ENCODE measurements at places on chromosomes 2 and 18.

- DNase-seq: no peak
These were observed 37.3 kb downstream of the RNU4ATAC start for GRCh38 chr2:121567957-121568409.

DNA sequence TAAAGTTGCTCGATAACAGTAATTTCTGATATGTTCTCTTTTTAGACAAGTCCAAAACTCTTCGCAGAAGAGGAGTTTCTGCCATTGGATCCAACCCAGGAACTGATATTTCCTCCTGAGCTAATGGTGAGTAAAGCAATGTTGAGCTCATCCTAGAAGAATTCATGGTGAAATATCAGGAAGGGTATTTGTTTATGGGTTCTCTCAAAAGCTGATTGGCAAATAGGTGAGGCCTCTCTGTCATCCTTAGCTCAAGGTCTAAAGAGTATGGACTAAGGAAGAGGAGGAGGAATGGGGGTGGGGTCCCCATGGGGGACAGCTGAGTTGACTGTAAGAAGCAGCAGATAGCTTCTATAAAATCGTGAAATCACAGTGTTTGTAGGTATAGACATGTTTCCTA, 18.2 kb downstream of the AOX1 start:
- DNase-seq: no peak

DNA sequence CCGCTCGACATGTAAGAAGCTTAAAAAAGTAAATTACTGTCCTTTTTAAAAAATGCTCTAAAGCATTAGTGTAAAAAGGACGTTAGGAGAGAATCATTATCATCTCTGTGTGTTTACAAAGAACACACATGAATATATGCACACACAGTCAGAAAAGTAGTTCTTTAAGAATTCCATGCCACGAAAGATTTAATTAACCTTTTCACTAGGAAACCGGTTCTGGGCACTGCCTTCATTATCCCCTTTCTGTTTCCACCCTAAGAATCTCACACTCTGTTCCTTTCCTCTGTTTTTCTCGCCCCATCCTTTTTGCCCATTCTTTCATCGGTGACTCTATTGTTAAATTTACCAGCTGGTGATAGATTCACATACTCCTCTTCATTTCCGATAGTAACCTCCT, 338.6 kb downstream of the DCC start:
- no peak for DNase-seq

DNA sequence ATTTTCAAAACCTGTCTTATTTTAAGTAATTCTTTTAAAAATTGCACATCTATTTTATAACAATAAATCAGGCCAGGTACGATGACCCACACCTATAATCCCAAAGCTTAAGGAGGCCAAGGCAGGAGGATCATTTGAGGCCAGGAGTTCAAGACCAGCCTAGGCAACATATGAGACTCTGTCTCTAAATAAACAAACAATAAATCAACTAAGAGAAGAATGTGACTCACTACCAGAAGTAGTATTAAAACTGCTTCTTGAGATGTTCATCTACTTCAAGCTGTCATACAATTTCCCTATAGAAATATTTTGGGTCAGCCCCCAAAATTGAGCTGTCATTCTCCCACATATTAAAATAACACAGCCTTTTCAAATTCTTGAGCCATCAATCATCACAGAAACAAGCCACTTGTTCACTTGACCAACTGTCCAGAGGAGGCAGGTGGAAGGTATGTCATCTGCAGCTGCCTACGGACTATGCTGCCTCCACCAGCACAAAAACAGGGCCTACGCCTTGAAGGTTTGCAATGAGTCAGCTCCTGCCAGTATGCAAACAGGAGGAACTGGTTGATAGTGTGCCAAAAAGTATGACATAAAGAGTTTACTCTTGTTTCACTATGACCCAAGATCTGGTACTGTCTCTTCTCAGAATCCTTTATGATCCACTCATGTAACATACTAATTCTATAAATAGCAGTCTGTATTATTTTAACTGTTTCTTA, 33.6 kb downstream of the KIDINS220 start:
- peak; percentile 88 for DNase-seq

- peak; percentile 40 for DNase-seq
These were observed 491.0 kb downstream of the CDH2 start for GRCh38 chr18:27685807-27686412.

GRCh38 chr2:160165996-160166395, 34.1 kb downstream of the ITGB6 start:
- DNase-seq: no peak

DNA sequence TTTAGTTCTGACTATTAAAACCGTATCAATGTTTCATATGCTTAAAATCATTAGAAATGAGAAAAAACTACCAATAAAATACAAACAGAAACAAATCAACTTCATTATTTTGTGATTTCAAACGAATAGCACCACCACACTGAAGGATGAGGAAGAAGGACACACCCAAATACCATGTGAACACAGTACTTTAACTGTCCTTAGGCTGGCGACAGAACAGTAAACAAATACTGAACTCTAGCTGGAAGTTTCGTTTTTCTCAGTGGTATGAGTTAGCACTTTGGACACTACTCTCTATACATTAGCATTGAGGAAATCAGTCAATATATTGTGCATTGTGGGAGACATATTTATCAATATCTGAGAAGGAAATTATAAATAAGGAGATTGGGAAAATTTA, 202.4 kb upstream of the AGAP1 start:
- no peak for DNase-seq

- DNase-seq: peak; percentile 62
These were observed at the start of gene SP9 for GRCh38 chr2:174334781-174335251. TSS of gene SP9 (plus strand) at chr2:174334954. CDS start at chr2:174335093, 139 bp downstream.

- DNase-seq: no peak
These were observed 28.8 kb downstream of the SETBP1 start for GRCh38 chr18:44709307-44710126.

DNA sequence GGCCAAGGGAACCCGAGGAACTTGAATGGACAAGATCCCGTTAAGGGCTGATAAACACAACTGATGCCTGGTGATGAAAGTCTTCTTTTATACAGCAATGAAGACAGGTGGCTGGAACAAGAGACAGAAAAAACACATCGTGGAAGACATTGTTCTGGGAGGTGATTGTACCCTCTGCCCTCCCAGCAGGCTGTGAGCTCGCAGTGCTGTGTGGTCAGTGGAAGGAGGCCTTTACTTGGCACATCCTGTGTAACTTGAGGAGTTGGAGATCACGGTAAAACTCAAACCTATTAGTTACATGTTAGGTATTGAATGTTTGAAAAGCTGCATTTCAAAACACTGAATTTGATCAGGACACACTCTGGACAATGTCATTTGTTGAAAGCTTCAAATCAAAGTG, 249.9 kb upstream of the EPAS1 start:
- DNase-seq: no peak

GRCh38 chr2:184178229-184178628, 420.1 kb upstream of the ZNF804A start:
- no peak for DNase-seq

DNA sequence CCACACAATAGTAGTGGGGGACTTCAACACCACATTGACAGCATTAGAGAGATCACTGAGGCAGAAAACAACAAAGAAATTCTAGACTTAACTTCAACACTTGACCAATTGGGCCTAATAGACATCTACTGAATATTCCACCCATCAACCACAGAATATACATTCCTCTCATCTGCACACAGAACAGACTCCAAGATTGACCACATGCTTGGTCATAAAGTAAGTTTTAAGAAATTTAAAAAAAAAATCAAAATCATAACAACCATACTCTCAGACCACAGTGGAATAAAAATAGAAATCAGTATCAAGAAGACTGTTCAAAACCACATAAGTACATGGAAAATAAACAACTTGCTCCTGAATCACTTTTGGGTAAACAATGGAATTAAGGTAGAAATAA, 9.0 kb upstream of the FLACC1 start:
- no peak for DNase-seq

DNA sequence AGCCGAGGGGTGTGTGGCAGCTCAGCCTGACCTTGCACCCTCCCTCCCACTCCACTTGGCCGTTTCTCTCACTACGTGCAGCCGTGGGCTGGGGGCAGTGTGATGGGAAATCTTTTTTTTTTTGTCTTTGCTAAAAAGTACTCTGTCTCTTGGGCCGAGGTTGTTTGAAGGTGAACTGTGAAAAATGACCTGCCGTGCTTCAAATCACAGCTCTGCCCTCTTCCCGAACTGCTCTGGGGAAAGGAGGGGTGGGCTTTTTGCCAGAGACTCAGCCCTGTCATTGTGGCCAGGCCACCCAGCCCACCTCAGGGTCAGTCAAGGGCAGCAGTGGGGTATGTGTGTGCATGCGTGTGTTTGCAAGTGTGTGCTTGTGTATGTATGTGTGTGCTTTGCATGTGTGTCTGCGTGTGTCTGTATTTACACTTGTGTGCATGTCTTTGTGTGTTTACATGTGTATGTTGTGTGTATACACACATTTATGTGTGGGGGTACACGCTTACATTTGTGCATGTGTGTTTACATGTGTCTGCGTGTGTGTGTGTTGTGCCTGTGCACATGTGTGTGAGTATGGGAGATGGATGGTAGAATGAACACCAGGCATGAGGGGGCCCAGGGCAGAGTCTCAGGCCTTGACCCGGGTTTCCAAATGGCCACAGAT, 61.3 kb upstream of the HAAO start:
- DNase-seq: no peak

DNA sequence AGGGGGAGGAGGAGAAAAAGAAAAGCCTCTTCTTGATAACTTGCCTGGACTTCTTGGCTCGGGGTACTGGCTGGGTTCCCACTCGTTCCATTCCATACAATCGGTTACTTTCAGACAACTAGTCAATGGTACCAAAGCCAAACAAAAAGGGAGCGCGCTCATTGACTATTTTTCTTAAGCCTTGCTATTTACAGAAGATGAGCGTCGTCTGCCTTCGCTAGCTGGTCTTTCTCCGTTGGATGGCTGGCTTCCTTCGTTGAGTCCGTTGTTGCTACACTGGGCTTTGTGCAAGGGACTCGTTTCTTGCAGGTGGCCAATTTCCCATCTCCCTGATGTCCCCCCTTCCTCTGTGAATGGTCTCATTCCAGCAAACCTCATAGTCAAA, 260.4 kb downstream of the ZNF516 start:
- no peak for DNase-seq

DNA sequence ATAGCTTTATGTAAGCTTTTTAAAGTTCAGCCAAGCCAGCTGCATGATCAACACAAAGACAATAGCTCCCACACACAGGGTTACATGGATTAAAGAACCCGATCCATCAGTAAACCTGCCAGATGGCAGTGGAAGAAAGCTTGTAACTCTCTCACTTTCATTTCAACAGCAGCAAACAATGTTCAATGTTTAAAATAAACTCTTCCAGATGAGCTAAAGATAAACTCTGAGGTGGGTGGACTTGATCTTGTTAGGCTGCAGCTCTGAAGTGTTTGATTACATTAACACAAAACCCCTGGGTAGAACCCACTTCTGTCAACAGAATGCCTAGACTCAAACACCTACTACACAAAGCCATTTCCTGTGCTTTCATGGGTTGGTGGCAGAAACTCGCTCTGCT, 13.9 kb downstream of the RDH14 start:
- no peak for DNase-seq

DNA sequence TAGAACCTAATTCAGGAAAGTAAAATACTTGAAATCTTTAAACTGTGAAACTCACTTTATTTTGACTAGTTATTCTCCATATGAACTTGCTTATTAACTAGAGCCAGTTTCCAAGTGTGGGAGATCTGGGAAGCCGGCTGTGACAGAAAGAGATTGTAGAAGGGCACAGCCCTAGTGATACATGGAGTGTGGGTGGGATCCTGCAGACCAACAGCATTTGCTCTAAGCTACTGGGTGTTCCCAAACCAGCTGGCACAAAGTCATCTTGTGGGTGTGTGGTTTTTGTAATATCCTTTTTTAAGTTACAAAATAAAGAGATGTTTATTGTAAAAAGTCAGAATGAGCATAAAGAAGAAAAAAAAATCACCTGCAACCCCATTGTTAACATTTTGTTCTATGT, 3.4 kb downstream of the DUSP19 start:
- DNase-seq: no peak

GRCh38 chr2:36677996-36678605, 18.4 kb upstream of the VIT start:
- no peak for DNase-seq

DNA sequence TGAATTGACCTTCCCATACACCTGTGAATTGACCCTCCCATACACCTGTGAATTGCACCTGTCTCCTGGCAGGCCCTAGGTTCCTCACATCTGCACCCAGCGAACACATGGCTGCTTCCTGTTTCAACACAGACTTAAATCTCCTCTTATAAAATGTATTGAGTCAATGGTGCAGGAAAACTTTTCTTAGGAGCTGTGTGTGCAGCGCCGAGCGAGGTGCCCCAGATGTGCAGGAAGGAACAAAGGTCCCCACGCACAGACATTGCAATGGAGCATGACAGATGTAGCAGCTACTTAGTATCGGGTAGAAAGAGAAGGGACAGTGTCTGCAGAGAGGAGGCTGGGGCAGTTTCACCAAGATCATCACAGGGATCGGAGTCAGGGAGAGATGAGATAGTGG, 85.5 kb upstream of the PXDN start:
- DNase-seq: no peak

- no peak for DNase-seq
These were observed 171.1 kb upstream of the CCDC150 start for GRCh38 chr2:196468394-196468793.

GRCh38 chr18:46577546-46577945, 79.5 kb downstream of the LOXHD1 start:
- DNase-seq: no peak

- DNase-seq: no peak
These were observed 279.2 kb downstream of the CYRIA start for GRCh38 chr2:16386431-16386830.

DNA sequence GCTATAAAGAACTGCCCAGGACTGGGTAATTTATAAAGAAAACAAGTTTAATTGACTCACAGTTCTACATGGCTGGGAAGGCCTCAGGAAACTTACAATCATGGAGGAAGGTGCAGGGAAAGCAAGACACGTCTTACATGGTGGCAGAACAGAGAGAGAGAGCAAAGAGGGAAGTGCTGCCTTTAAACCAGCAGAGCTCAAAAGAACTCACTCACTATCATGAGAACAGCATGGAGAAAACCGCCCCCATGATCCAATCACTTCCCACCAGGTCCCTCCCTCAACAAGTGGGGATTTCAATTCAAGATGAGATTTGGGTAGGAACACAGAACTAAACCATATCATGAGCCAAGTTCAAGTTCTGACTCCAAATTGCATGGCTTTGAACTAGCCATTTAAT, 62.8 kb upstream of the PPP1CB start:
- no peak for DNase-seq

DNA sequence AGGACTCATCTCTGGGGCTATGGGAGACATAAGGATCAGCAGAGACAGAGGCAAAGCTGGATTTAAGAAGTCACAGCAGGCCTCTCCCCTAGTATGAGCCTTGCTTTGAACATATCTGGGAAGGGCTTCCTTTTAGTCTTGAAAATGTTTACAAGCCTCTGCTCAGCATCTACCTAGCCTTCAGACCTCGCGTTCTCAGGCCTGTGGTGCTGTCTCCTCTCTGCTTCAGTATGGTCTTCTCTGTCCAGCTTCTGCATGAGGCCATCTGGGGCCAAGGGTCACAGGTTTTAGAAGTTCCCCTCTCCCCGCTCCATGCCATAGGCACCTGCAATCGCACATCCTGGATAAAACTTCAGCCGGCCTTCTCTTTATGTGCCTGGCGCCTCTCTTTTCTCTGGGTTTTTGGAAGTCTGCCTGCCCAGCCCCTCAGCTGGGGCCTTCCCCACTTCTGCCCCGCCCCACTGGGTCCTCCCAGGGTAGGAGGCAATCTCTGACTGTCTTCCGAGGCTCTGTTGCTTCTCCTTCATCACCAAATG, 7.1 kb downstream of the ACTG2 start:
- DNase-seq: no peak
